ENCODE measurements at places on chromosomes 11 and 22. TPM values are rescaled to one million over a fixed set of nuclear protein-coding genes. Genes with fewer than 3 reads are reported as not detected.

Gene GAL3ST1
- total RNA-seq = 8.0 TPM

Gene HEPN1
- total RNA-seq = not detected

Gene MYO7A
- total RNA-seq = 1.2 TPM

Gene CRYBB1
- not detected for total RNA-seq

Gene TBX10
- total RNA-seq = not detected

Gene NAT10
- total RNA-seq = 53.4 TPM

Gene PKNOX2
- total RNA-seq = not detected

Gene OR52W1
- total RNA-seq = not detected

Gene PNPLA3
- total RNA-seq = 0.68 TPM

Gene PHLDA2
- 149 TPM for total RNA-seq

Gene OR2AT4
- not detected for total RNA-seq

Gene OR5P2
- not detected for total RNA-seq

Gene DERL3
- total RNA-seq = 0.17 TPM

All from A549 treated with CORT108297 at 1 μM for 4 hours (cell line).